ENCODE measurements at places on chromosomes 1 and 21.

DNA sequence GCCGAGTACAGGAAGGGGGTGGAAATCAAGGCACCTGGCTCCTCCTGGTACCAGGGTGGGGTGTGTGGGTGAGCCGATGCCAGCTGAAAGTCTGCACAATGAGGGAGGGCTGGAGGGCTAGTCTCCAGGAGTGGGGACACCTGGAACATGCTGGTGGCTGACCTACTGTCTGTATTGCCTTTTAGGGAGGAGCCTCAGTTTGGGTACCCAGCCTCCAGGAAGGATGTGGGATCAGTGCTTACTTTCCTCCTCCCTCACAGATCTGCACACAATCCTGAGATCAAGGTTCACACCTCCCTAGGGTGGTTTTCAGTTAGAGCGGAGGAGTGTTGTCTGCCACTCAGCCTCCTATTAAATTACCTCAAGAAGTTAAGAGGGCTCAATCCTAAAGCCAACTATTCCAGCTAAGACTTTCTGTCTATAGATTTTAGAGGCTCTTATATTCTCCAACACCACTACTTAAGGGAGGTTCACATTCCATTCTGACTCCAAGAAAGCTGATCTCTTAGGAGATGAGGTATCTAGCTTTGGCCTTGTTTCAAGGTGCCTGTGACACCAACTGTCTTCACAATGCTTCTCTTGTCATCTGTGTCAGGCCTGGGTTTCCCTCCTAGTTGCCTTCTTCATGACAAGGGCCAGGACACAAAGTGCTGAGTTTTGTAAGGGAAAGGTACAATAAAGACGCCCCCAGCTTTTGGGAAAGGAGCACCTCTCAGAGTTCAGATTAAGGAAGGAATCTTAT is 15.7 kb downstream of the SSR2 start:
- DNase-seq, result peak; percentile 5

DNA sequence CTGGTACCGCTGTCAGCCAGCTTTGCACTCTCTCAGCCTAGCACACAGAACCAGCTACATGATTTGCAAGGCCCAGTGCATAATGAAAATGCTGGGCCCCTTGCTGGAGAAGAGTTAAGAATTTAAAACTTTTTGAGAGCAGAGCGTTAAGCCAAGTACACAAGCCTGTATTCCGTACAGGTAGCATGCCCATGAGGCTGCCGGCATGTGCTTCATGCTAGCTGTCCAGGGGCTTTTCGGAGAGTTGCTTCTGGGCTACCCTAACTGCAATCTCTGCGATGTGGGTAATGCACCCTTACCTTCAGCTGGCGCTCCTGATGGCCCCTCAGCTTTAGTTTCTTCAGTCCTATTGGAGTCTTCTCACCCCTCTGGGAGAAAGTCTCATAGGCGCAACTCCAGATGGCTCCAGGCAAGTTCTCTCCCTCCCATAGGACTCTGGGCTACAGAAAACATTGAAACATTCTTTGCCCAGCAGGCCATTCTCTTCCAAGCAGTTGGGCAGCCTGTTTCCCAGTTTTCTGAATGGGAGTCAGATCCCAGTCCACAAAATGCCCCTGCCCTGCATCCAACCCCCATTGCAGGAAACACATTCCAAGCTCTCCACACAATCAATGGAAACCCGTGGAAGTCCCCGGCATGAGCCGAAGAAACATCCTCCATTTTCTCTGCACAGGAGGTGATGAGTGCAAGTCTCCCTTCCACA is 5.7 kb upstream of the AKT3 start:
- no peak for DNase-seq

- no peak for DNase-seq
These were observed 33.7 kb upstream of the SLC35A3 start for GRCh38 chr1:99936071-99936470.

DNA sequence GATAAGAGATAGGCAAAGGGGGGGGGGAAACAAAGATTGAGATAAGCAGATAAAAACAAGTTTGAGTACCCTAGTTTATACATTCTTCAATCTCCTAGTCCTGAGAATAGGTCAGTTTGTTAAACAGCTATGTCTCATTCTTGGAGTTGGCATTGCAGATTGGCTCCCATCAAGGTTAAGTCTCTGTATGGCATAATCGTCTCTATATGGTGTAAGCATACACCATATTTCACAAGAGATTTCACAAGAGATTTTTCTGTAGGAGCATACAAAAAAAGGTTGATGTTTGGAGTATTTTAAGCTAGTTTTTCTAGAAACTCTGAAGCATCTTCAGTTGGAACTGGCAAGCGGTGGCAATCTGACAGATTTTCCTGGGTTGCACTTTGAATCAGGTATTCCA is 35.8 kb downstream of the NCAM2 start:
- DNase-seq, result no peak

DNA sequence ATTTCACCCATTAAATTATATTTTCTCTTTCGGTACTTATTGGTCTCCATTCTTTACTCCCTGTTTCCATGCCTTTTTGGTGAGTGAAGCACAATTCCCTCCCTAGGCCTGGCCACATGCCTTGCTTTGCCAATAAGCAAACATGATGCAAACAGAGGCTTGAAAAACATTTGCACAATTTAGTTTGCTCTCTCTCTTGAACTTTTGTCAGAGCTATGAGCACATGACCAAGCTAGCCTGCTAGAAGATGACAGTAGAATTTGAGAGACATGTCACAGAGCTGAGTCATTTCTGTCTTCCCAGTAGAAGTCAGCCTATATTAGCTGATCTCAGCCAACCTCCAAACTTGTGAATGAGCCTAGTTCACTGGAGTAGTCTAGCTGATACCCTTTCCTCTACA is 24.6 kb downstream of the ANGPTL3 start:
- DNase-seq, result no peak

DNA sequence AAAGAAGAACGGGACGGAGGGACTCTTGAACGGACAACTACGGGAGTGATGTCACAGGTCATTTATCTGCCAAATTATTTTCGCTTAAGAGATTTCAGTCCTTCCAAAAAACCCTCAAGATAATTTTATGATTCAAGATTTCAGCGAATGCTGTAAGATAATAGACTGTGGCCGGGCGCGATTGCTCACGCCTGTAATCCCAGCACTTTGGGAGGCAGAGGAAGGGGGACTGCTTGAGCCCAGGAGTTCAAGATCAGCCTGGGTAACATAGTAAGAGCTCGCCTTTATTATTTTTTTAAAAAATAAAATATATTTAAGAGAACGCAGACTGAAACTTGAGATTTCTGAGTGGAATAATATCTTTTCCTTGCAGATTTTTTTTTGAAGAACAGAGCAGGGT is 609 bp downstream of the RWDD2B start:
- DNase-seq, result no peak

DNA sequence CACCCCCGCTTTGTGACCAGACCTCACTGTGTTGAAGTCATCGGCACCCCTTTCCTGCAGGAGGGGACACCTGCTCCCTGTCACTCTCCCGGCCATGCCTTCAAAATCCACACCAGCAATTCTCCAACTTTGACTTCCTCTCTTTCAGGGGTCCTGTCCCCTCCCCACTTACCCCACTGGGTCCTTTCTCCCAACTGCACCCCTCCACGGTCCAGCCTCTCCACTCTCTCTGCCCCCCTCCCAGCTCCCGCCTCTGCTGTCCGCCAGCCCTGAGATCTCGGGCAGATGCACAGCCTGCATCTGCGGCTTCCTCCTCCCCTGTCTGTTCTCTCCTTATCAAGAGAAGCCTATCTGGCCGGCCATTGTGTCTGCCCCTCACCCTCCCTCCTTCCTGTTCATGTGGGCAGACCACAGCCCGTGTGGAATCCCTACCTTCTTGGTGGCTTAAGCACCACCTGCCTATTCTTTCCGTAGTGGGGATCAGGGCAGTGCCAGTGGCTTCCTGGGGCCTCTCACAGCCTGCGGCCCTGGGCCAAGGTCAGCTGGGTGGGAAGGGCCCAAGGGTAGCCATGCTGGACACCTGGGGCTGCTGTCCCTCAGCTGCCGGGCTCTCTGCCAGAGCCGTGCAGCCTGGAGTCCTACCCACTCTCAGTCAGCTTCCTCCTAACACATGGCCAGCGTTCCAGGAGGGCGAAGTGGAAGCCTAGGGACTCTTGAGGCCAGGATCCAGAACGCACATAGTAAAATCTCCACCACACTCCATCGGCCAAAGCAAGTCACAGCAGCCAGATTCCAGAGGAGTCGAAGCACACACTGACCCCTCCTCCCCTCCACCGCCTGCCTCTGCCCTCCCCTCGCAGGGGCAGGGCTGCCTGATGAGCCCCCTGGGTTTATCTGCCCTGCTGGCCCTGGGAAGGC is 5.1 kb upstream of the HES4 start:
- no peak for DNase-seq

- DNase-seq, result no peak
These were observed 158.2 kb downstream of the TRIM33 start for GRCh38 chr1:114352797-114353196.

GRCh38 chr1:30746212-30747032 is 11.2 kb downstream of the LAPTM5 start:
- no peak for DNase-seq

GRCh38 chr1:24846671-24847070 is 83.4 kb downstream of the RUNX3 start:
- no peak for DNase-seq

- no peak for DNase-seq
These were observed 209.7 kb upstream of the C8B start for GRCh38 chr1:57175506-57175905.
